Activated T-helper 2 cell treated with anti-CD3 and anti-CD28 coated beads, Interferon-gamma antibody, Interleukin-2, Interleukin-4, amounts not matched to agents 10 μg/mL and 5 μg/mL and 100 μg/mL, durations not matched to agents 14 hours and 24 hours and 36 hours (primary cell): ENCODE measurements at places on chromosomes 16 and 17.

- peaks cover 2% of the 10 kb centered on the region for H3K4me1 ChIP-seq
- H3K36me3 ChIP-seq = no peaks in the 10 kb centered on the region
- no peak overlapping the region for H3K4me3 ChIP-seq
- peak; percentile 26 for DNase-seq
- peaks cover 14% of the 10 kb centered on the region for H3K27me3 ChIP-seq
These were observed 8.0 kb downstream of the SPPL2C start for GRCh38 chr17:45852535-45853297.

DNA sequence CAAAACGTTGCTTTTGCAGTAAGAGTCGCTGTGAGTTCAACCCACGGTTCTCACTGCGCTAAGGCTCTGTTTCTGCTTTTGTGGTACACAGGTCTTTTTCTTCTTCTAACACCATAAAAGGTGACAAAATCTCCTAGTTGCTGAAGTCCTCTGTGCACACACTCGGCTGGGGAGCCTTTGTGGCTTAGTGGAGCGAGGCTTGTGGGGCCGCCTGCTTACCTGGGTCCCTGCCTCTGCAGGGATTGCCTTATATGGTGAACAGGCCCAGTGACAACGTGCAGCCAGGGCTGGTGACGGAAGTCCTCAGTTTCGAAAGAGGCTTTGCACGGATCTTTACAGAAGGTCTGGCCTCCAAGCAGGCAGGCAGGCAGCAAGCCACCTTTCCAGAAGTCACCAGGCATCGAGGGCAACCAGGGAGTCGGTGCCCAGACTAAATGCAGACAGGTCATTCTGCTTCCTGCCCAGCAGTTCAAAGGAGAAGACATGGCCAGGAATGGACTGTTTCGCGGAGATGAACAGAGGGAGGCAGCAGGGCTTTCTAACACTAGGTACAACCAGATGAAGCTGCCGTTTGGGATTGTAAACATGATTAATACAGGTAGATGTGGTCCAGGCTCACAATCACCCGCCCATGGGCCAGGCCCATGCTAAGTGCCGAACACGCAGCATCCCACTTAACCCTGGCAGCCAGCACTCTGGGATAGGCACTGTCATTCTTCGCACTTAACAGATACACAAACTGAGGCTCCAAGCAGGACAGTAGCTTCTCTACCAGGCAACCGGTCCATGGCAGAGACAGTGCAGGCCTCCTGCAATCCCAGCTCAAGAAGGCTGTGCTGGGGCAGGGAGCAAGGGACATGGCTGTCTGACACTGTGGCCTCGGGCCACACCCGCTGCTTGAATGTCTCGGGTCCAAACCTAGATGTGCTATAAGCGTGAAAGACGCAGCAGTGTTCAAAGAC lies 10.7 kb upstream of the MEAK7 start:
- peaks cover 74% of the 10 kb centered on the region for H3K4me1 ChIP-seq
- H3K27ac ChIP-seq = peak overlapping the region; percentile 97
- DNase-seq = peak; percentile 85
- H3K4me3 ChIP-seq = peak overlapping the region; percentile 71

GRCh38 chr16:28984619-28985135 lies at the start of gene LAT:
Gene LAT, plus strand, starts transcription at chr16:28985052. Its CDS starts 366 bp downstream, at chr16:28985418.
- H3K27ac ChIP-seq = peak within 1 kb of the TSS; percentile 94
- no peaks in the 10 kb centered on the region for H3K27me3 ChIP-seq
- H3K36me3 ChIP-seq = peaks cover 79% of the 10 kb centered on the region
- DNase-seq = peak; percentile 74

GRCh38 chr17:78232859-78233173 lies 1.4 kb downstream of the TMEM235 start:
- peaks cover 25% of the 10 kb centered on the region for H3K27me3 ChIP-seq
- H3K36me3 ChIP-seq = no peaks in the 10 kb centered on the region
- no peak overlapping the region for H3K4me3 ChIP-seq
- no peak overlapping the region for H3K27ac ChIP-seq
- peaks cover 4% of the 10 kb centered on the region for H3K4me1 ChIP-seq

DNA sequence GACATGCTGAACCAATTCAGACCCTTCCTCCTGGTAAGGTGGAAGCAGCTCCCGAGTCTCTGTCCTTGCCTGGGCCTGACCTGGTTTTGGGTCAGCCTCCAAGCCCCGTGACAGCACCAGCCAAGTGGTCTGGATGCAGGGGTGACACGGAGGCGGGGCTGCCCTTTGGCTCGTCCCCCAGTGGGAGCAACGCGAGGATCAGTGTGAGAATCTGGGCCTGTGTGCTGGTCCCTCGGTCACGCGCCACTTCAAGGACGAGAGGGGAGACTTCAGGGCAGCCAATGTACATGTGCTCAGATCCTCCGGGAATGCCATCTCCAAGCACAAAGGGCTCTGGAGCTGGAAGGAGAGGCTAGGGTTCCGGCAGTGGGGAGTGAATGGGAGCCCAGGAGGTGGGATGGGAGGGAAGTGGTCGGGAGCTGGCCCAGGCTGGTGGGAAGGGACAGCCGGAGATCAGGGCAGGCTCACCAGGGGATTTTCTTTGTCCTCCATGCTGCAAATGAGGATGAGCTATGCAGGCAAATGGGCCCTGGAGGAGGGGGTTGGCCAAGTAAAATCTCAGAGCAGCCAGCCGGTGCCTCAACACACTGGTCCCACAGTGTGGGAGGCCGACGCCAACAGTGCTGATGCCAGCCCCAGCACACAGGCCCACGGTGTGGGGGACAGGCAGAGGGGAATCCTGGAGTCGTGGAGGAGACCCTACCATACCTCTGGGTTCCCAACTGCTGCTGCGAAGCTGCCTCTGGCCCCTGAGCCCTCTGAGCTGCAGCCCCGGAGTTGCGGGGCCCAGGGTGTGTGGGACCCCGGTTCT lies 4.2 kb upstream of the NDRG4 start:
- no peak overlapping the region for H3K4me3 ChIP-seq
- peak overlapping the region; percentile 63 for H3K27ac ChIP-seq
- peaks cover 2% of the 10 kb centered on the region for H3K27me3 ChIP-seq
- no peak for DNase-seq
- no peaks in the 10 kb centered on the region for H3K36me3 ChIP-seq
